CMK (cell line): ENCODE measurements at places on chromosomes 4 and X.
A peak's percentile ranks its signal among the peaks of the same experiment; 100 is the strongest.

- DNase-seq: no peak
These were observed 39.6 kb upstream of the GRID2 start for GRCh38 chr4:92264163-92264562.

- DNase-seq: no peak
These were observed 7.5 kb upstream of the RUFY3 start for GRCh38 chr4:70714079-70714887.

DNA sequence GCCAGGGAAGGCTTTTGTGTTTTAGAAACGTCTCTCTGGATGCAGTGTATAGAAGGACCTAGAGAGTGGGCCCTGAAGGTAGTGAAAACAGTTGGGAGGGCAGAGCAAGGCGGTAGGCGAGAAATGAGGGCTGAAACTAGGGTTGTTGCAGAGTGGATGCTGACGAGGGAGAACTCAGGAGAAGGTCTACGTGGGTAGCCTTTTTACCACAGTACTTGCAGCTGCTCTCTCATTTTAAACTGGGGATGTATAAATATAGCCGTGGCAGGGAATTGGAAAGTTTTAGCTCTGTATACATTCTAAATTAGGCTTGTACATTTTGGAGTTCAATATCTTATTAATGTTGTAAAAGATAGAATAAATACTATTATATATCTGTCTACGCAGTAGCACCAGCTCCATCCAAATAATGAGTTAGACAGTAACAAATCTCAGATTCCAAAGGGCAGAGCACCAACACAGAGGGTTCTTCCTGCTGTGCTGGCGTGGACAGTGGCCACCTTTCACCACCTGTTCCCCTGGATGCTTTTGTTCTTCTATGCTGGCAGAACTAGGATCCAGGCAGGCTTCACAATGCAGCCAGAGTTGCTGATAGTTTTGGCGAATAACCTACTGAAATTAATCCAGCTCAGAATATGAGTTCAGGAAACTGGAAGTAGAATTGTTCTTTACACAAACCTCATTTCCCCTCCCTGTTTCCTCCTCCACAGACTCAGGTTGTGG, 31.7 kb downstream of the CCNG2 start:
- no peak for DNase-seq

DNA sequence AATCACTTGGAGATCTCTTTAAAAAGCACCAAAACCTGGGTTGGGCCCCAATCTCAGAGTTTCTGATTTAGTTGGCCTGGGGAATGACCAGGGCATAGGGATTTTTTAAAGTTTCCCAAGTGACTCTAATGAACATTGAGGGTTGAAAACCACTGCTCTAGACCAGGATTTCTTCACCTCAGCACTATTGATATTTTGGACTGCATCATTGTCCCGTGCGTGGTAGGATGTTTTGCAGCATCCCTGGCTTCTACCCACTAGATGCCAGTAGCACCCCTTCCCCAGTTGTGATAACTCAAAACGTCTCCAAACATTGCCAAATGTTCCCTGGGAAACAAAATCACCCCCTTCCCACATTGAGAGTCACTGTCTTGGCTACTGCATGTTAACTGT, 61.8 kb downstream of the ATXN3L start:
- no peak for DNase-seq

GRCh38 chr4:122625156-122625555, 4.3 kb upstream of the IL21 start:
- DNase-seq: no peak

DNA sequence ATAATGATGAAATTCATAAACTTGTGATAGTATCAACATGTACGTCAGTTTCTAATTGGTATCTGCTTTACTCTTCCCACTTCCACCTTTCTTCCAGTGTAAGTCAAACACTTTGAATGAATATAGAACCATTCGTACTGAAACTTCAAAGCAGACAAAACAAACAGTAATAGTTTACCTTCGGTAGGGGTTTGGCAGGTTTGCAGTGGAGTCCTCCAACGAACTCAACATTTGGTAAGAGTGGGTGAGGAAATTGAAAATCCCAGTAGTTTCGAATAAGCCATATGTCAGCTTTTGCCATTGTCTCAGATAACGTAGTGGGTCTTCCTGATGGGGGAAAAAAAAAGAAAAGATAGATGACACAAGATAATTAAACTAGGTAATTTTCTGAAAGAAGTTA, 2.2 kb downstream of the UGT2B4 start:
- DNase-seq: no peak

DNA sequence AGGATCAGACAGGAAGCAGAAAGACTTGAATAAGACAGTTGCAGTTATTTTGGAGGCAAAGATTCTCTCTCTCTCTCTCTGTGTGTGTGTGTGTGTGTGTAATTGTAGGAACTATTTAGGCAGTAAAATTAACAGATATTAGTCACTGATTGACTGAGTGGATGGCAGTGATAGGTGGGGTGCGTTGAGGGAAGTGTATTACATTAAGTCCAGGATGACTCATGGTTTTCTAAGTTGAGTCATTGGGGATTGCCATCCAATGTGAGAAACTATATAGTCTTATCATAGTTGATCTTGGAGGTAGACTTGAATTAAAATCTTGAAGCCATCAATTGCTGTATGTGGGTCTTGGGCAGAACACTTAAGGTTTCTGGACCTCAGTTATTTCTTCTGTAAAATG, 75.4 kb downstream of the AR start:
- no peak for DNase-seq

DNA sequence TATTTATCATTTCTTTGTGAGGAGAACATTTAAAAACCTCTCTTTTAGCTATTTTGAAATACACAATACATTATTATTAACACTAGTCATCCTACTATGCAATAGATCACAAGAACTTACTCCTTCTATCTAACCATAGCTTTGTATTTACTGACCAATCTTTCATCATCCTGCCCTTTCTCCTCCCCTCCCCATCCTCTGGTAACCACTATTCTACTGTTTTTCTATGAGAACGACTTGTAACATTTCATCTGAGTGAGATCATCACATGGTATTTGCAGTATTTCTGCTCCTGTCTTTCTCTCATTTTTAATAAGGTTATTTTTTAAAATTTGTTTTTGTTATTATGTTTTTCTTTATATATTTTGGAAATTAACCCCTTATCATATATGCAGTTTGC, 331.8 kb downstream of the TEX13C start:
- no peak for DNase-seq

- no peak for DNase-seq
These were observed 5.5 kb downstream of the MED14 start for GRCh38 chrX:40729598-40730584.

DNA sequence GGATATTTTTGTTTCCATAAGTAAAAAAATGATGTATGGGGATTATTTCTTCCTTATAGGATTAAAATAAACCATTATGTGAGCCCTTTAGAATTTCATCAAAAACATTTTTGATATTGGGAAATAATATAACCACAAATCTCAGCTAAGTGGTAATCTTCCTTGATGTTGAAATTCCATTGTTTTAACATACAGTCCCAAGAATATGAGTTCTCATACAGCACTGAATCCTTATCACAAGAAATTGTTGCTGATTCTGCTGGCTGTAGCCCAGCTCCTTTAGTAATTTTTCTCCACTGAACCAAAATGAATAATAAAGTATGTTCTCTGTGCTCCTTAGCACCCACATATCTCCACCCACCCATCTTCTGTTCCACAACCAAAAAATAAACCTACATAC, 41.9 kb upstream of the FAM47B start:
- no peak for DNase-seq

DNA sequence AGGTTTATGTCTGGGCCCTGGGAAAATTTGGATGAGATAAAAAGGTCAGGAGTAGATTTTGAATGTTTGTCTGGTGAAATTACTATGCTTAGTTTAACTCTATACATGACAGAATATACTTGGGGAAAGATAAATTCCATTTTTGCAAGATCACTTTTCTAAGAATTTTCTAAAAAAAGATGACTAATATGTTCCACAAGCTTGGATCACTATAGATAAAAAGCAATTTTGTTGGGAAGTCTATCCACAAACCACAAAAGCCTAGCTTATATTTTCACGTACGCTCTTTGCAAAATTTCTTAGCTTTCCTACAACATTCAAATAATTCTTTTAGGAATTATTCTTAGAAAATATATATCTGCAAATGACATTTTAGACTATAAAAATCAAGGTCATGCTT, 20.6 kb upstream of the COQ2 start:
- no peak for DNase-seq

DNA sequence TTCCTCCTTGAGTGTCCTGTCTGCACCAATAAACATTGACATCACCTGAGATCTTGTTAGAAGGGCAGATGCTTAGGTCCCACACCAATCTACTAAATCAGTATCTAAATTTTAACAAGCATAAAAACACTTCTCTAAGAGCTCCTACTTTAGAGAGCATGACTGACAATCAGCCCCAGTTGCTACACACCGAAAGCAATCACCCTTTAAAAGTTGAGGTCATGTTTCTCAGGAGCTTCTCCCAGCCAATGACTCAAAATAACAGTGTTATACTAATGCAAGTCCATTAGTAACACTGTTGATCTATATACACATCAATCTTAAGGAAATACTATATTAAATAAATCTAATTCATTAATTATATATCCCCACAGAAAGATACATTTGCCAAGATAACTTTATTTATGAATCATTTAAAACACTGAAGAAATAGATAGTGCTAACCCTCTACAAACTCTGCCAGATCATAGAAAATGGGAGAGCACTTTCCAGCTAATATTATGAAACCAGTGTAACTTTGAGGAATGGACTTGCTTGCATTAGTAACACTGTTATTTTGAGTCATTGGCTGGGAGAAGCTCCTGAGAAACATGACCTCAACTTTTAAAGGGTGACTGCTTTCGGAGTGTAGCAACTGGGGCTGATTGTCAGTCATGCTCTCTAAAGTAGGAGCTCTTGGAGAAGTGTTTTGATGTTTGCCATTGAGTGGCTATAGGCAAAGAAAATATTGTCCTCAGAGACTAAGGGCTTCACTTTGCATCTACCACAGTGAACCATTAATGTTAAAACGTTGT, 109.8 kb upstream of the HDX start:
- no peak for DNase-seq

GRCh38 chr4:2651998-2652397, 104.1 kb downstream of the TNIP2 start:
- DNase-seq: no peak

DNA sequence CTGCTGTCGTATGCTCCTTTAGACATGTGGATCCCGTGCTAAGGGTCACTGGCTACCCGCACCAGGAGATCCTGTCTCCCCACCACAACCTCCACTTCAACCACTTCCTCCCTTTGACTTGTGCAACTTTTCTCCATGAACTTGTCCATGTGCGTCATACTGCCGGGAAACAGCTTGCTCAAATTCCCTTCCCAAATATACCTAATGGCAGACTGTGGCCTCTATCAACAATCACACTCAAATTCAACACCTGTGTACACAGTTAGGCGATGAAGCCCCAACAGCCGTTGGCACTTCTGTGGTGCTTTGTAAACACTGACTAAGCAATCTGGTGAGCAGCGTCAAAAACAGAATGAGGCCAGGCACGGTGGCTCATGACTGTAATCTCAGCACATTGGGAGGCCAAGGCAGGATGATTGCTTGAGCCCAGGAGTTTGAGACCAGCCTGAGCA, 49.5 kb downstream of the CD99L2 start:
- peak; percentile 1 for DNase-seq

DNA sequence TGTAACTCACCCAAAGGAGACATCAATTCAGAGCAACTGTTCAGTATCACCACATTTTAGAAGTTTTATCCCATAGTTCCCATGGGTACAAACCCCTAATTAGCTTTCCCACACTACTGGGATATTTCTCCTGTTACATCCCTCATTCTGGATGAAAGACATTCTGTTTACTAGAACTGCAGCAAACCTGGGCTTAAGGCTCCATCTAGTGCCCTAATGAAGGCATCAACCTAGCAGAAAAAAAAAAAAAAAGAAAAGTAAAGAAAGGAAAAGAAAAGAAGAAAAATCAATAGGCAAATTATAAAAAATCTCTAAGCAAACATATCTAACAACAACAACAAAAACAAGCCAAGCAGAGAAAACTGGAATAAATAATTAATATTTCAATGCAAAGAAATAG, 133.7 kb upstream of the CPXCR1 start:
- DNase-seq: no peak

DNA sequence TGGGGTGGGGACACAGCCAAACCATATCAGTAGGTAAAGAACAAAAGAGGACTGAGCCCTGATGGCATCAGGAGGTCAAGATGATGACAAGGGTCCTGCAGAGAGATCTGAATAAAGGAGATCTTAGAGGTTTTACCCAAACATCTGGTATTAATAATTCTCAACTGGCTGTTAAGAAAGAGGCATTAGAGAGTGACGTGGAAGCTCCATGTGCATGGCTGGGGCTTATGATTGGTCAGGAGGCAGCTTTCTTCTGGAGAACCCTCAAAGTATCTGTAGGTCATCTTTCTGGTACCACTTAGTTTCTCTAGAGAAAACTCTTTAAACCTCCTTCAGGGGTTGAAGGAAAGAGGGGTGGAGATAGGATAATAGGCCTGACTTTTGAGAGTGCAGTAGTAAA, 18.7 kb downstream of the MGST2 start:
- no peak for DNase-seq

- no peak for DNase-seq
These were observed 63.4 kb downstream of the NFKB1 start for GRCh38 chr4:102564399-102565059.

- DNase-seq: no peak
These were observed 1162.1 kb downstream of the RAPGEF2 start for GRCh38 chr4:160265014-160265413.

DNA sequence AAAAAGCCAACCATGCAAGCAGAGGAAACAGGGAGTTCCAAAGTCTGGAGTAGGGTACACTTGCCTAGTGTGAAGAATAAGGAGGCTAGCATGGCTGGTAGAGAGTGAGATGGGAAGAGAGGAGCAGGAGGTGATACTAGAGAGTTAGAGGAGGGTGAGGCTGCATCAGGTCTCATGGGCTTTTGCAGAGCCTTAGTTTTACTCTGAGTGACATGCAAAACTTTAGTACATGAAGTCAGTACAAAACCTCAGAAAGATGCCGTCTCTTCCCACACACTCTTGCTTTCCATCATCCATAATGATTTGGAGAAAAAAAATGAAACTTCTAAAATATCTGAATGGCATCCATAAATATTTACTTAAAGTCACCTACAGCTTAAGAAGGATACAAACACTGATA, 5.0 kb downstream of the OPRPN start:
- DNase-seq: no peak

DNA sequence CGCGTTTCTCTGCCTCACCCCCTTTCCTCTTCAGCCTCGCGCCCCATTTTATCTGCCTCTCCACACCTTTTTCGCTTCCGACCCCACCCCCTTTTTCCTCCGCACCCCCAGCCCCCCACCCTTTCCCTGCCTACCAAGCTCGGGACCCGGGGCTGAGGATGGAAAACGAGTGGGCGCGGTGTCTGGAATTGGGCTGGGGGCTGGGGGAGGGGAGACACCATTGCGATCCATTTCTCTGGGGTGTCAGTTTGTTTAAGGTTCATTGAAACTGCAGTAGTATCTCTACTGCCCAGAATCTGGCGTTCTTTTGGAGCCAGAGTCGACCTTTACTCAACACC, 707 bp downstream of the SLC9A6 start:
- no peak for DNase-seq

- DNase-seq: no peak
These were observed 58.6 kb downstream of the SMAD1 start for GRCh38 chr4:145540235-145540634.
